NCI-H187 (cell line): ENCODE measurements at places on chromosomes 2 and 18.

- no peak for DNase-seq
Observed at GRCh38 chr2:6358985-6359384, 506.7 kb downstream of the CMPK2 start.

- no peak for DNase-seq
Observed at GRCh38 chr2:201960305-201960704, 73.3 kb upstream of the FZD7 start.

GRCh38 chr18:68342039-68342659, 372.8 kb downstream of the TMX3 start:
- no peak for DNase-seq

DNA sequence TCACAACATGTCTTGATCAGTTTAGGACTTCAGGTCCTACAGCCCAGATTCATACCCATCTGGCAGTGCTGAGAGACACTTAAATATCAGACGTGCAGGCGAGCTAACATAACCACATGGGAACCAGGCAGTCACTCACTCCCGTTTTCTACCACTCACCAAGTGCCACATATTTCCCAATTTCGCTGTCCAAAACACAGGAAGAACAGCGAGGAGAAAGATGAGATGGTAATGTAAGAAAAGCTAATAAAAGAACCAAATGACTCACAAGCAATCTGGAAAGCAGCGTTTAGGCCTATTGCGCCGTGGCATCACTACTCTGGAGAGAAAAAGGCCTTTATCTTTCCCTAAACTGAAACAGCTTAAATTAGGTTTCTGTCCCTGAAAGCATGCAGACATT, 647.8 kb upstream of the SLC39A10 start:
- no peak for DNase-seq

DNA sequence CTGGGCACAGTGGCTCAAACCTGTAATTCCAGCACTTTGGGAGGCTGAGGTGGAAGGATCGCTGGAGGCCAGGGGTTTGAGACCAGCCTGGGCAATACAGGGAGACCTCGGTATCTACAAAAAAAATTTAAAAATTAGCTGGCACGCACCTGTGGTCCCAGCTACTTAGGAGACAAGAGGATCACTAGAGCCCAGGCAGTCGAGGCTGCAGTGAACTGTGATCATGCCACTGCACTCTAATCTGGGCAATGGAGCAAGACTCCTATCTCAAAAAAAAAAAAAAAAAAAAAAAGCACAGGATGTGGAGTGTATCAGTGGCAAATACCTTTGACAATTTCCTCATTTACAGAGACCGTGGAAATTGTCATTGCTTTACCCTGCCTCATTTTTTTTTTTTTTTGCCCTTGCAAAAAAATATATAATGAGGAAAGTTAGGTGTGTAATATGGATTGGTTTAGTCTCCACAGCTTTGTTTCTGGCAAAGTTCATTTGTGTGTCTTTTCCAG, 20.9 kb upstream of the PPP1CB start:
- DNase-seq, result no peak

DNA sequence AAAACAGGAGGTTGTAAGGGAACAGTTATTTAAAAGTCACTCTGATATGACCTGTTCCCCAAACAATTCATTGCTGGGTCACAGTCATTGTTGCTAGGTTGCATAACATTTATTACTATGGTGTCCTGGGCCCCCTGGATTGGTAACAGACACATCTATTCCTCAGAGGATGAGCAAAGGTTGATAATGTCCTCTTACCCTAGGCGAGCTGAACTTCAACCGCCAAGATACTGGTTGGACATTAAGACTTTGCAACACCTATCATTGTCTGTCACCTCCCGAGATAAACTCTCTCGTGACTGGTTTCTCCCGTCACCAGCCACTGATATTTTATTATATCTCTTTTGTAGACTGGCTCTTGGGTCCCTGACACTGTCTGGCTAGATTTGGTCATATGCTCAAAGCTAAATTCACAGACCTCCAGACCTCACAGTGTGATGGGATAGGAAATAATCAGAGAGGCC, 361.3 kb downstream of the ZNF521 start:
- DNase-seq, result no peak
